Endothelial cell of umbilical vein (primary cell): ENCODE measurements at places on chromosomes 7 and 10. TPM values are rescaled to one million over a fixed set of nuclear protein-coding genes. Genes with fewer than 3 reads are reported as not detected.

PLXDC2 gene
- total RNA-seq = 0.53 and 1.2 TPM in 2 replicates

DDC gene
- total RNA-seq = not detected in 2 replicates

PCLO gene
- total RNA-seq = 0.65 and 0.75 TPM in 2 replicates

CACUL1 gene
- 35.1 and 38.6 TPM in 2 replicates for total RNA-seq

TMEM184A gene
- not detected in 2 replicates for total RNA-seq
